Upper lobe of right lung (tissue), 1 donor: ENCODE measurements at places on chromosomes 3 and 15. TPM values are rescaled to one million over a fixed set of nuclear protein-coding genes. Genes with fewer than 3 reads are reported as not detected.

GRCh38 chr3:111837112-111837511 lies 22.0 kb upstream of the PHLDB2 start:
- no peaks in the 10 kb centered on the region for H3K36me3 ChIP-seq
- no peaks in the 10 kb centered on the region for H3K4me1 ChIP-seq
- H3K4me3 ChIP-seq = no peak overlapping the region
- H3K27ac ChIP-seq = no peak overlapping the region
- no peaks in the 10 kb centered on the region for H3K27me3 ChIP-seq
- no peak for DNase-seq

MAP3K13 gene
- 37.6 TPM for total RNA-seq

DNA sequence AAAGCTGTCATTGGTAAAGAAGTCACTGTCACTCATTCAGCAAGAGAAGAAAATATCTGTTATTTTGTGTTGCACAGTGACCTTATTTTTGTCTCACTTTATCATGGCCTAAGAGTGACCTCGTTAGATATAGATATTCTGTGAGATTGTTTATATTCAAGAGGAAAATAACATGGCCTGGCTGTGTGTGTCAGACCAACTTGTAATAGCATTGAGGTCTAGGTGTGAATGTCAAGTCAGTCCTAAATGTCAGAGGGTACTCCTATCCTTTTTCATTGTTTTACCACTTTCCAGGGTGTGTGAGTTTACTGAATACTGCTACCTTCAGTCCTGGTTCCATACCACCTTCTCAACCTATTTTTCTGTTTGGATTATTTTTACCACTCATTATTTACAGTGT lies 18.5 kb upstream of the TM4SF4 start:
- no peaks in the 10 kb centered on the region for H3K4me1 ChIP-seq
- H3K27ac ChIP-seq = no peak overlapping the region
- H3K4me3 ChIP-seq = no peak overlapping the region
- no peaks in the 10 kb centered on the region for H3K36me3 ChIP-seq

TRIM42 gene
- not detected for total RNA-seq
